ENCODE measurements at places on chromosomes 13 and 19.

DNA sequence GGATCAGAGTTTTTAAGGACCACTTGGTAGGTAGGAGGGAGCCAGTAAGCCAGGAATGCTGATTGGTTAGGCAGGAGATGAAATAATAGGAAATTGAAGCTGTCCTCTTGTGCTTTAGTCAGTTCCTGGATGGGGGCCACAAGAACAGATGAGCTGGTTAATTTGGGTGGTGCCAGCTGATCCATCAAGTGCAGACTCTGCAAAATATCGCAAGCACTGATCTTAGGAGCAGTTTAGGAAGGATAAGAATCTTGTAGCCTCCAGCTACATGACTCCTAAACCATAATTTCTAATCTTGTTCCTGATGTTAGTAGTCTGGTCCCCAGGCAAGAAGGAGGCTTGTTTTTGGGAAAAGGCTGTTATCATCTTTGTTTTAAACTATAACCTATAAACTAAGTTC, 117.9 kb upstream of the GPR12 start:
- no peak for DNase-seq

GRCh38 chr19:7817801-7818200, 12.2 kb upstream of the EVI5L start:
- DNase-seq, result no peak

GRCh38 chr13:94217370-94217769, 262.1 kb downstream of the DCT start:
- no peak for DNase-seq

DNA sequence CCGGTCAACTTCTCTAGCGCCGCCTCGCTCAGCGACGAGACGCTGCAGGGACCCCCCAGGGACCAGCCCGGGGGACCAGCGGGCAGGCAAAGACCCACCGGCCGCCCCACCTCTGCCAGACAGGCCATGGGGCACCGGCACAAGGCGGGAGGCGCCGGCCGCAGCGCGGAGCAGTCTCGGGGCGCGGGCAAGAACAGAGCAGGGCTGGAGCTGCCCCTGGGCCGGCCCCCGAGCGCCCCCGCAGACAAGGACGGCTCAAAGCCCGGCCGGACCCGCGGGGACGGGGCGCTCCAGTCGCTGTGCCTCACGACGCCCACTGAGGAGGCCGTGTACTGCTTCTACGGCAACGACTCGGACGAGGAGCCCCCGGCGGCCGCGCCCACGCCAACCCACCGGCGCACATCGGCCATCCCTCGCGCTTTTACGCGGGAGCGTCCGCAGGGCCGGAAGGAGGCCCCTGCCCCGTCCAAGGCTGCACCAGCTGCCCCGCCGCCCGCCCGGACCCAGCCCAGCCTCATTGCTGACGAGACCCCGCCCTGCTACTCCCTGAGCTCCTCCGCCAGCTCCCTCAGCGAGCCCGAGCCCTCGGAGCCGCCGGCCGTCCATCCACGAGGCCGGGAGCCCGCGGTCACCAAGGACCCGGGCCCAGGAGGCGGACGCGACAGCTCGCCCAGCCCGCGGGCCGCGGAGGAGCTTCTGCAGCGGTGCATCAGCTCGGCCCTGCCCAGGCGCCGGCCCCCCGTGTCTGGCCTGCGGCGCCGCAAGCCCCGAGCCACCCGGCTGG, 11.3 kb downstream of the C19orf25 start:
- no peak for DNase-seq

DNA sequence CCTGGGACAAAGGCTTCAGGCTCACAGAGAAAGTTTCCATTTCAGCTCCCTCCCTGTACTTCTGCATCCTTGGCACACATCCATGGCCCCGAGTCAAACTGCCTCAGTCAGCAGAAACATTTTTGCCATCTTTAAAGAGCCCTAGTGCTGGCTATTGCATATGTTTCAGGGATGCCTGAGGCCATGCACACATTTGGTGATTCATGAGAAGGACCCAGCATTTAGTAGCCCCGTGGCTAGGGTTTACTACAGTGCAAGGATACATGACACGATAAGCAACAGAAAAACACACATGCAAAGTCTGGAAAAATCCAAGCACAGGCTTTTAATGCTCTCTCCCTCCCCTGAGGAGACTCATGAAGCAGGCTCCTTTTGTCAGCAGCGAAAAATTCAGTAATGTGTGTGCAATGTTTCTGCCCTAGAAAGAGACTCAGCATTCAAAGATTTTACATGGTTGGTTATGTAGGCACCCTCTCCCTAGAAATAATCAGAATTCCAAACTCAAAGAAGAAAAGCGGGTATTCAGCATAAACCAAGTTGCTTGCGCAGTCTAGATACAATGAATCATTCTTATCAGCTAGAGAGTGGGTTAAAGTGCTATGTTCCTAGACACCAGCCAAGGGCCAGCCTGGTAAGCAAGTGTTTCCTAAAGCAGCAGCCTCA, 17.6 kb downstream of the ACOD1 start:
- no peak for DNase-seq

DNA sequence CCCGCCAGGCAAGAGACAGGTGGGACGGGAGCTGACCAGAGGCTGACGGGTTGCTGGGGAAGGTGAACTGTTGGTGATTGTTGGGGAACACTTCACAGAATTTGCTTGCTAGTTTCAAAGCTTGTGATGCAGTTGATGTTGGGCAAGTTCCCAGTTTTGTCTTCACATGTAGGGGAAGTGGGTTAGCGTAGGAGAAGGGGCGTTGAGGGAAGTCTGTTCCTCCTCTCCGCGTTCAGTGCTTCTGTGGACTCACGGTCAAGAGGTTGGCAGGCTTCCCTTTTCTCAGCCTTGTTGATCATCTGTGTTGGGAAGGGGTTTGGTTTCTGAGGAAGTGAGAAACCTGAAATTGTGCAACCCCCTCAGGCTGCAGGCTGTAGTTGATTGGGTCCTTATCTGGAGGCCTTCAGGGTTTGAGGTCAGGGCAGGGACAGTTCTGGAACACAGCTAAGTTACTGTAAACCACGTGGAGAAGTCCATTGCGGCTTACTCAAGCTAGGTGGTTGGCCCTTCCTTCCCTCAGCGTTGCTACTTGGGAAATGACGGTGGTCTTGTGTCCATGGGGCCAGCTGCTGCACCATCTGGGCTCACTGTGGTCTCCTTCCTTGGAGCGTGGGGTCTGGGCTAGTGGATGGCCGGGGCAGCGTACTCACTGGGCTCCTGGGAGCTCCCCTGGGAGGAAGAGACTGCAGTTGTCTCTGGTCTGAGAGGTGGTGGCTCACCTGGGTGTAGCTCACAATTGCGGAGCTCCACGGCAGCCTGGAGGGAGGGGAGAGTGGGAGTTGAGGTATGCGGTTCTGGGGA, 7.5 kb downstream of the RPS9 start:
- no peak for DNase-seq

Measured in NCI-H748 treated with DMSO at 0.1 percent for 48 hours (cell line).